ENCODE measurements at places on chromosomes 16 and 17. TPM values are rescaled to one million over a fixed set of nuclear protein-coding genes. Genes with fewer than 3 reads are reported as not detected.

DNA sequence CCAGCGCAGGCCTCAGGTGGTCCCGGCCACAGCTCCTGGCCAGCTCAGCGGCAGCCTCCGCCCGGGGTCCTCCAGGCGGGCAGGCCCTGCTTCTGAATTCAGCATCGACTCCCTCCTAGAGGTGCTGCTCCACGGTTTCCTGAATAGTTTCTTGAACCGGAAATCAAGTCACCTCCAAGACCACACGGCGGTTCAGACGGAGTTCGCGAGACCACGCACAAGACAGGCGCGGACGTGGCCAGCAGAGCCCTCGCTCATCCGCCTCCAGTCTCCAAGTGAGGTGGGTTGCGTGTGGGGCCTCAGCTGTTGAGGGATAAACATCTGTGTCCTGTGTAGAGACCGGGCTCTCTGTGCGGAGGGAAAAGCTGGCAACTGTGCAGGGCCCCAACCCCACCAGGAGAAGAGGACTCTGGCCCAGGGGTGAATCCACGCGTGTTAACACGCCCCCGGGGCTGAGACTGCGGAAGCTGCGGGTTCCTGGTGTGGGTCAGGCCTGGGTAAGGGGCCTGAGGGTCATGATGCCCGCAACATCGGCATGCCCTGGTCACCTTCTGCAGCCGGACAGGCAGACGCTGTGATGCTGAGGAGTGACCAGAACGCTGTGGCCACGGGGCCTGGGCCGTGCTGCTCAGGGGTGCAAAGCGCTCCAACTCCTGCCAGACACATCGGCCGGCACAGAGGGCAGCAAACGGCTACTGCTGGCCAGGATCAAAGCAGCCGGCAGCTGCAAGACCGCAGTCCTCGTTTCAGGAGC is 55.0 kb upstream of the METRNL start:
- no peak for DNase-seq
- H3K4me3 ChIP-seq, result no peak overlapping the region
- peaks cover 15% of the 10 kb centered on the region for H3K4me1 ChIP-seq
- no peaks in the 10 kb centered on the region for H3K27me3 ChIP-seq

GRCh38 chr17:76106703-76107102 is 3.1 kb upstream of the EXOC7 start:
- peaks cover 28% of the 10 kb centered on the region for H3K4me1 ChIP-seq
- no peak overlapping the region for H3K27ac ChIP-seq
- peaks cover 2% of the 10 kb centered on the region for H3K36me3 ChIP-seq
- H3K4me3 ChIP-seq, result no peak overlapping the region
- DNase-seq, result no peak
- no peaks in the 10 kb centered on the region for H3K27me3 ChIP-seq

- no peak for DNase-seq
- peaks cover 2% of the 10 kb centered on the region for H3K27me3 ChIP-seq
- no peaks in the 10 kb centered on the region for H3K4me1 ChIP-seq
- H3K27ac ChIP-seq, result no peak overlapping the region
- H3K36me3 ChIP-seq, result no peaks in the 10 kb centered on the region
Measured at GRCh38 chr17:30200106-30200505, 35.4 kb downstream of the SLC6A4 start.

The CACNG4 gene
- total RNA-seq, result not detected

DNA sequence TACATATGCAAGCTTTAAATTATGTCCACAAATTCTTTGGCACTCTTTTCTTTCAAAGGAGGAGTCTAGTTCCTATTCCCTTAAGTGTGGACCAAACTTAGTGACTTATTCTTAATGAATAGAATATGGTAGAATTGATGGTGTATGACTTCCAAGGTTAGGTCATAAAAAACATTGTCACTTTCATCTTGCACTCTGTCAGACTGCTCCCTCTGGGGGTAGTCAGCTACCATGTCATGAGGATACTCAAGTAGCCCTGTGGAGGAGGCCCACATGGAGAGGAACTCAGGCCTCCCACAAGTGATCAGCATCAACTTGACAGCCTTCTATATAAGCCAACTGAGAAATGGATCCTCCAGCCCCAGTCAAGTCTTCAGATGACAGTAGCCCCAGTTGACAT is 58.0 kb upstream of the SCNN1B start:
- H3K27ac ChIP-seq, result no peak overlapping the region
- DNase-seq, result no peak
- no peaks in the 10 kb centered on the region for H3K4me1 ChIP-seq
- H3K27me3 ChIP-seq, result no peaks in the 10 kb centered on the region

Data from naive thymus-derived CD8-positive, alpha-beta T cell (primary cell).